NCI-H146 (cell line): ENCODE measurements at places on chromosomes 13 and 19.

GRCh38 chr13:71829547-71829946, 37.5 kb downstream of the DACH1 start:
- DNase-seq = peak; percentile 7

GRCh38 chr19:5394551-5395505, 54.2 kb upstream of the PTPRS start:
- peak; percentile 30 for DNase-seq

- DNase-seq = no peak
Measured at GRCh38 chr19:15159251-15159650, 41.5 kb downstream of the NOTCH3 start.

DNA sequence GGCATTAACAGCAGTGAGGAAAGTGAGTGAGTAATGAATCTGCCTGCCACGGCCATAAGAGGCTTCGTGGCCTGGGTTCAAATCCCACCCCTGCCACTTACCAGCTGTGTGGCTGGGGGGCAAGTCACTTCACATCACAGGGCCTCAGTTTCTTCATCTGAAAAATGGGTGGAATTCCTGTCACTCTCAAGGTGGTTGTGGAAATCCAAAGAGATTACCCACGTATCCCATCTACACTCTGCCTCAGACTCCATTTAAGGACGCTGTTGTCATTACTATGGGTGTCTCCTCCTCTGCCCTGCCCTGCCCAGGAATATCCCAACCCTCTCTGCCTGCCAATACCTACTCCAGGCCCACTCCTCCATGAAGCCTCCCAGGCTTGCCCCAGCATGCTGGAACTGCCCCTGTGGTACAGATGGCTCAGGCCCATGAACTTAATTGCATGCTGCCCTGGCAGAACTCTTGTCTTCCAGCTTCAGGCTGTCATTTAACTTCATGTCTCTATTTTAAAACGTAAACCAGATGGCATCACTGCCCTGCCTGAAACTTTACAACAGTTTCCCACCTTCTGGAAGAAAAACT, 3.1 kb downstream of the GIPC1 start:
- no peak for DNase-seq

DNA sequence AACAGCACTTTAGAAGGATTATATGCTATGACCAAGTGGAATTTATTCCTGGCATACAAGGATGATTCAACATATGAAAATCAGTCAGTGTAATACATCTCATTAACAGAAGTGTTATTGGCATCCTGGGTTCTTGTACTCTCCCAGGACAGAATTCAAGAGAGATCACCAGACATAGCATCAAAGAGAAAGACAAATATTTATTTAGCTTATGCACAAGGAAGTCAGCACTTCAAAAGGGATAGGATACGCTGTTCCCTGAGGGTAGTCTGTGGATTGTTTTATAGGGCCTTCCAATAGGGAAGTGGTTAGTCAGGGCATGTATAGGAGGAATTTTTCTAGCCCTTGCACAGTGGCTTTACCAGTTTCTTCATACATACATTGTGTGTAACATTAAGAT, 1238.0 kb downstream of the PCDH17 start:
- no peak for DNase-seq

- no peak for DNase-seq
Measured at GRCh38 chr13:107043021-107043956, 475.4 kb upstream of the ARGLU1 start.

- DNase-seq = no peak
Measured at GRCh38 chr13:74683411-74683810, 549.2 kb upstream of the KLF12 start.

GRCh38 chr19:4043966-4044715, 22.6 kb downstream of the ZBTB7A start:
- no peak for DNase-seq

GRCh38 chr13:60311527-60311926, 85.5 kb upstream of the TDRD3 start:
- DNase-seq = no peak

GRCh38 chr13:104008541-104009435, 942.6 kb upstream of the SLC10A2 start:
- DNase-seq = no peak
